ENCODE measurements at places on chromosomes 16 and 17.

DNA sequence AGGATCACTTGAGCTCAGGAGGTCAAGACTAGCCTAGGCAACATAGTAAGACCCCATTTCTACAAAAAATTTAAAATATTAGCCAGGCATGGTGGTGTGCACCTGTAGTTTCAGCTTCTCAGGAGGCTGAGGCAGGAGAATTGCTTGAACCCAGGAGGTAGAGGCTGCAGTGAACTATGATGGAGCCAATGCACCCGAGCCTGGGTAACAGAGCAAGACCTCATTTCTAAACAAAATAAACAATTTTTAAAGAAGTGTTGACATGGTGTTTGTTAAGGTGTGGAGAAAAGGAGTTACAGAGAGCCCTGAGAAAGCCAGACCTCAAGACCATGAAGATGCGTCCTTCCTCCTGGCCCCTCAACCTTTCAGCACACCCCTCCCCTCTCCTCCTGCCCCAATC lies 37.6 kb upstream of the C1QL1 start:
- no peak for DNase-seq

DNA sequence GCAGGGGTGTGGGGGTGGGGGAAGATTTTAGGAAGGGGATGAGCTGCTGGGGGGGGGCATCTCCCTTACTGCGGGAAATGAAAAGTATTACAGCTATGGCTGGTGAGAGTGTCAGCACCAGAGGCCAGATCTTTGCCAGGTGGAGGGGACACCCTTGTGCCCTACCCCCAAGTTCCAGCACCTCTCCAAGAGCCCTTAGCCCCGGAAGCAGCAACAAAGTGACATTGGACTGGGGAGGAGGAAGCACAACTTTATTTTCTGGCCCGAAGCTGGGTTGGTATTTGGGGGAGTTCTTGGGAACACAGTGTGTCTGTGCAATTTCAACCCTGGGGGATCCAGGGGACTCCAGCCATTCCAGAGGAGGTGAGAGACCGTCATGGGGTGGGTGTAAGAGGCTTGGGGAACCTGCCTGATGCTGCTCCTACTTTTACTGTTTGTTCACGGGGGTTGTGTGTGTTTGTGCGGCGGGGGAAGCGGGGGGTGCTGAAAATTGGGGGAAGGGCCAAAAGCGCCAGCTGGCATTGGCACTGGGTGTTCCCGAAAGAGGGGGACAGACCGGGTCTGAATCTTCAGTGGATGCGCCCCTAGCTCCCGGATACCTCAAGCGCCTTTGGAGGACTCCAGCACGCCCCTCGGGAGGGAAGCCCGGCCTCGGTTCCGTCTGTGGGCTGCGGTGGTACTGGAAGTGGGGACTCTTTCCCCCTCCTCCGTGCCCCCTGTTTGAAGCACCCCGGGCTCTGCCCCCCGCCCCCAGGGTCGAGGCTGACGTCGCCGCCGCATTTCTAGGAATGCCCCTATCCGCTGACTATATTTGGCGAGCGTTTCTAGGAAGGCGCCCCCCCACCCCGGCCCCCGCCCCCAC lies 230.3 kb downstream of the MRTFB start:
- no peak for DNase-seq

- no peak for DNase-seq
Measured at GRCh38 chr17:16470265-16470664, 21.7 kb downstream of the LRRC75A start.

- no peak for DNase-seq
Measured at GRCh38 chr16:12188061-12188934, 211.8 kb downstream of the SNX29 start.

DNA sequence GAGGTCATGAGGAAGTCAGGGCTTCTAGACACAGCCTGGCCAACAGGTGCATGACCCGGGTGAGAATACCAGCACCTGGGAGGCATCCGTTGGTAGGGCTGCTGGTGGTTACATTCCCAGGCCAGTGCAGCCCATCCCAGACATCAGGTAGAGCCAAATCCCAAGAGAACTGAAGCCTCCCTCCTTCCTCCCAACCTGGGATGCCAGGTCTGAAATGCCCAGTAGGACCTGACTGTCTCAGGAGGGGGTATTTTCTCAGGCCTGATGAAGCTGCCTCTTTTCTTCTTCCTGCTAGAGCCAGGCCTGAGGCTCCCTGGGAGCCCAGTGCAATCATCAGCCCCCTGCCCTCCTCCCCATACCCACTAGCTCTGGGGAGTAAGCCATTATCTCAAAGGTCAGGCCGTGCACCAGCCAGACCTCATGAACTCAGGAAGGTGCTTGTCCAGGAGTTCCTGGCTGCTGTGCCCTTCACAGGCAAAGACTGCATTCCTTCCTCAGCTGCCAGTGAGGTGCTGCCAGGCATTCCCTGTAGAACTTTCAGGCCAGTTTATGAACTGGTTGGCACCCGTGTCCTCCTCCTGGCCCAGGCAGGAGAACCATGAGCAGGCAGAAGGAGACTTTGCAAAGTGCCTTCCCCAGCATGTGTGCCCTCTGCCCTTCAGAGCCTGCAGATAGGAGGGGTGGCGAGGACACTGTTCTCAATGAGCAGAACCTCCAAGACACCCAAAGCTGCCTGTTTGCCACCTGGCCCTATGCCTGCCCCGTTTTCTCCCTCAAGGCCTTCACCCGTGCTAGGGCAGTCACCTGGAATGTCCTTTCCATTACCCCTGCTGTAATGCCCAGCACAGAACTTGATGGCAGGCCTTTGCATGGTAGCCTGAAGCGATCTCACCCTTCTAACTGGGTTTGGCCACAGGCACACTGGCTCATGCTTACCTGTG lies 7.6 kb downstream of the TBX2 start:
- DNase-seq, result no peak
